Activated CD4-positive, alpha-beta T cell treated with anti-CD3 and anti-CD28 coated beads for 48 hours (primary cell): ENCODE measurements at places on chromosomes 3 and 15.

DNA sequence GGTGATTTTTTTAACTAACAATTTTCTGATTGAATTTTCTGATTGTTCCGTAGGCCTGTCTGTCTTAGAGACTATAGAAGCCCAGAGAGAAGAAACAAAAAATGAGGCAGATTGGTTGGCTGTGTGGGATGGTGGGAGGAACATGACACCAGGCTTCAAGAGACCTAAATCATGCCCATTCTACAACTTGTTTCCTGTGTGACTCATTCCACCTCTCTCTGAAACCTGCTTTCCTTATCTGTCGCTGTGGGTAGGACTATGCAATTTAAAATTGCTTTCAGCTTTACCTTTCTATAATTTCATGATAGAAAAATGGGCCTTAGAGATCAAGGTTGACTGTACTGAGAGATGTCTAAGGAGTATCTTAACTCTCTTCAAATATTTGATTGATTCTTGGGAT lies 44.5 kb downstream of the OXNAD1 start:
- DNase-seq, result peak; percentile 61

- DNase-seq, result no peak
Measured at GRCh38 chr3:10337323-10338163, 16.6 kb upstream of the SEC13 start.

GRCh38 chr3:32117320-32117719 lies 10.9 kb downstream of the GPD1L start:
- DNase-seq, result no peak

DNA sequence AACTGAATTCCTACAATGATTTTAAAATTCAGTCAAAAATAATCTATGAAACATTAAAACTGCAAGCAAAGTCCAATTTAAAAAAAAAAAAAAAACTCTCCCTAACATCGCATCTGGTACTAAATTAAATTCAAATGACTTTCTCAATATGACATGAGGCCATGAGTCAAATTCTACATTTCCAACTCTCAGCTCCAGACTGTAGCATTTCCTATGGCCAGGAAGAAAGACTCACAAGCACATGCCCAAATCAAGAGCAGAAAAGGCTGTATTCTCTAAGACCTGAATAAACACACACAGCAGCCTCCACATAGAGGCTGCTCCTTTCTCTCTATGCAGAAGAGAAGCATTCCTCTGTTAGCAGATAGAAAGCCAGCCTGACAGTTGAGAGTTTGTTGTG lies 729.2 kb downstream of the ROBO1 start:
- DNase-seq, result no peak

- DNase-seq, result peak; percentile 62
Measured at GRCh38 chr3:32569540-32570420, 878 bp downstream of the DYNC1LI1 start.

- DNase-seq, result no peak
Measured at GRCh38 chr3:55146216-55146615, 218.4 kb upstream of the LRTM1 start.

DNA sequence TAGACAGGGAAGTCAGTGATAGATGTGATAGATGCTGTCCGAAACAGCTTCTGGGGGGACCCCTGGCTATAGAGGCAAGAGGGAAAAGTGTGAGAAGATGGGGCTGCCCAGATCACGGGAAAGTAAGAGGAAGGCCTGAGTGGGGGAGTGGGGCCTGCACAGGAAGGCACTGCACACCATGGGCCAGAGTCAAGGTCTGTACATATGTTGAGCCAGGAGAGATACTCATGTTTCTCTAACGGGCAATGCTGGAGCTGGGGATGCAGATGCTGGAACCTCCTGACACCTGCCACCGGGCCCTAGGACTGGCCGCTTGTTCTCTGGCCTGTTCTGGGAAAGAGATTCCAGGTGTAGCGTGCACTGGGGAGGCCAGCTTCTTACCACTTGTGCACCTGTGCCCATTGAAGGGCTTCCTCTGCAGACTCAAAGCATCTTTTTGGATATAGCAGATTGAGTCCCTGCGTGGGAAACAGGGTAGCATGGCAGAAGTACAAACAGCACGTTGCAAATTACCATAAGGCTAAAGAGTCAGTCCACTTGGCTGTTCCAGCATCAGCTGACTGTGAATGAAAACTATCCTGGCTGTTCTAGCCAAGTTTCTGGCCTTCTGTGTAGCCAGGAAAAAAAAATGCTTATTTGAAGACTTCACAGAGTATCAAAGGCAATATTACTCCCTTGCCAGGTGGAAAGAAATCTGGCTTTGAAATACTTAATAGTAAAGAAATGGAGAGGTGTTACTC lies 77.1 kb upstream of the GSK3B start:
- no peak for DNase-seq

GRCh38 chr15:101018016-101018415 lies 98.9 kb downstream of the LRRK1 start:
- DNase-seq, result no peak

- peak; percentile 48 for DNase-seq
Measured at GRCh38 chr3:109532257-109533216, 195.2 kb upstream of the DPPA4 start.

GRCh38 chr3:136250903-136251460 lies 842 bp downstream of the PCCB start:
- DNase-seq, result peak; percentile 25

DNA sequence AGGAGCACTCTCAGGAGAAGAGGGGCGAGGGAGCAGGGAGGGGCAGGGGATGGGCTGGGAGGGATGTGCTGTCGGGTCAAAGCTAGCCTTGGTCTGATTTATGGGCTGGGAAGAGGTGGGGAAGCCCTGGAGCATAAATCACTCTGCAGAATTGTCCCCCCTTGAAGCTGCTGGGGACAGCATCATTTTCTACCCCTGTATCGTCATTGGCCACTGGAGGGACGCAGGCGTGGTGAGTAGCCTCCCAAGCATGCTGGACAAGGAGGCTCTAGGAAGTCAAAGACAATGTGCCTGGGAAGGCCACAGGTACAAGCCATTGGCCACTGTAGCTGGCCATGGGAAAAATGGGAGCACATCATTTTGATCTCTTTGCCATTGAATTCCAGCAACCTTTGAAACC lies 175.5 kb upstream of the CTDSPL start:
- DNase-seq, result no peak

- DNase-seq, result peak; percentile 27
Measured at GRCh38 chr3:98900265-98901118, 1.0 kb downstream of the DCBLD2 start.

GRCh38 chr15:52098323-52098722 lies 14.3 kb downstream of the BCL2L10 start:
- DNase-seq, result no peak
